ENCODE measurements at places on chromosomes 5 and 9.

GRCh38 chr9:135663451-135663770 is 302 bp downstream of the LCN9 start:
- DNase-seq = no peak

GRCh38 chr5:4661836-4662235 is 478.3 kb upstream of the ADAMTS16 start:
- no peak for DNase-seq

- no peak for DNase-seq
These were observed 33.3 kb downstream of the UBE2R2 start for GRCh38 chr9:33850267-33850629.

GRCh38 chr9:97415146-97415545 is 3.2 kb downstream of the TDRD7 start:
- DNase-seq = no peak

GRCh38 chr5:145511351-145511750 is 323.8 kb downstream of the PRELID2 start:
- no peak for DNase-seq

DNA sequence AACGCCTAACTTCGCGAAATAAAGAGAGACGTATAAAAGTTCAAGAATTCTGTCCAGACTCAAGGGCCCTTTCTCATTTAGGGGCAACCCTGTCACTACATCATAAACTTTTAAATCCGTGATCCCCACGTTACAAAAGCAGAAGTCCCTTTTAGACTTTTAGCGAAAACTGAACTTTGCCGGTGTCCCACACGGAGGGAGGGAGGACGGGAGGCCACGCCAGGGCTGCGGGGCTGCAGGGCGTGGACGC is 515 bp upstream of the F2R start:
- DNase-seq = no peak

DNA sequence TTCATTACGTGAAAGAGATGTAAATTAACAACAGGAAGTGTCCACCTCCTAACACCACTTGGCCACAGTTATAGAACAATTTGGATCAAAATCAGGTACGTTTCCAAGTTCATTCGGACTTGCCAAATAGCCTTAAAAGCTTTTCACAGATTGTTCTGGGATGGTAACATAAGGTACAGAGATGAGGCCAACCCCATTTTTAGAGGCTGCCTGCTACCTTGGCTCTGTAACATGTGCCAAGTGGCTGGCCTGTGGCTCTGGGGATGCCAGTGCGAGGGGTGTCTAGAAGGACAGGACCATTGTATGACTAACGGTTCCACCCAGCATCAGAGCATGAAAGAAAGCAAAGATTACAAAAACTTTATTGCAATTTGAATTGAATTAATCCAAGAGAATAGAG is 91.0 kb downstream of the LHFPL2 start:
- no peak for DNase-seq

- DNase-seq = no peak
These were observed 315.2 kb upstream of the DMAC1 start for GRCh38 chr9:8114826-8115225.

DNA sequence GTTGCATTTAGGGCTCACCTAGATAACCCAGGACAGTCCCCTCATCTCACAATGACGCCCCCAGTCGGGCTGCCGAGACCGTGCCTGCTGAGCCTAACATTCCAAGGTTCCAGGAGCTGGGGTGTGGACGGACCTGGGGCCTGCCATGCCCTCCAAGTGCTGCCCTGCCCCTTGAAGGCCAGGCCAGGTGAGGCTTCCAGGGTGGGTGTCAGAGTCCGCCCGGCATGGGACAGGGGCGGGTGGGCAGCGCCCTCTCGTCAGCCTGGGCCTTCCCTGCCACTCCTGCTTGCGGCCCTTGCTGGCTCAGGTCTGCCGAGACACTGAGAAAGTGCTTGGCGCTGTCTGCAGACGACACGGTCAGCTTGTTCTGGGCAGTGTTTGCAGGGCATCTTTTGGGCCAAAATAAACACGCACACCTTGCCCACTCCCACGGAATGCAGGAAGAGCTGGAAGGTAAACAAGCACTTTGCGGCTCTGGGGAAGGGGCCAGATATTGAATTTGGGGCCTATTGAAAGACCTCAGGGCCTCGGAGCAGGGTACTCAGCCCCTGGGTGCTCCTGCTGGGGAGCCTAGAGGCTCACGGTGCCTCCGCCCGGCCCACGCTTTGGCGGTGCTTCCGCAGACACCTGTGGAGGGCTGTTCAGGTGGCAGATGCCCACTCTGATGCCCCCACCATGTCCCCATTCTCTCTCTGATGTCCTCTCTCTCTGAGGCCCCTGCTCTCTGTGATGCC is 4.2 kb upstream of the SCGB3A1 start:
- no peak for DNase-seq

GRCh38 chr5:469752-470483 is 26.9 kb downstream of the EXOC3 start:
- DNase-seq = no peak

DNA sequence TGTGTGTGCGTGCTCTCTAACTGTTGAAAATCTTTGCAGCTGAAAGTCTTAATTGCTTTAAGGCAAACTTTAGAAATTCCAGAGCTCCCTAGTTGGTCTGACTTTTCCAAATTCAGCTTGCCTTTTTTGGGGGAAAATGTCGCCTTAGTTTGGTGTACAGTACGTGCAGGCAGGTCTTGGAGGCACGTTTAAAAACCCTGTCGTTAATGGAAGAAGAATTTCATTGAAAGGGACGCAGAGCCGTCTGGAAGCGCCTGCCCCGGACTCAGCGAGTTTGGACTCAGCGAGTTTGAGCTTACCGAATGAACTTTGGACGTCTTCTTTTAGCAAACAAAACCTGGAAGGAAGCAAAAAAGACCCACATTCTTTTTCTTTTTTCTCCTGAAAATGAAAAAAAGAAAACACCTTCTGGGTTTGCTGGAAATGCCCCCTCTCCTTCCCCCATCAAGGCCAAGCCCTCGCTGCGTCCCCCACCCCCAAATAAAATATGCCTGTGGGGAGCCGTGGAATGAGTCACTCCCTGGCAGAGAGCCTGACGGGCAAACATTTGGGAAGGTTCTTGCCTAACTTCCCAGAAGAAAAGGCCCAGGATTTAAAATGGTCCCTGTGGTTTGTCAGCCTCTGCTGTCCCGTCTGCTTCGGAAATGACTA is 1.5 kb downstream of the NEK6 start:
- DNase-seq = no peak

GRCh38 chr5:37836235-37836591 is 3.6 kb downstream of the GDNF start:
- no peak for DNase-seq

- no peak for DNase-seq
These were observed 149.6 kb downstream of the TTC39B start for GRCh38 chr9:15157381-15157780.

DNA sequence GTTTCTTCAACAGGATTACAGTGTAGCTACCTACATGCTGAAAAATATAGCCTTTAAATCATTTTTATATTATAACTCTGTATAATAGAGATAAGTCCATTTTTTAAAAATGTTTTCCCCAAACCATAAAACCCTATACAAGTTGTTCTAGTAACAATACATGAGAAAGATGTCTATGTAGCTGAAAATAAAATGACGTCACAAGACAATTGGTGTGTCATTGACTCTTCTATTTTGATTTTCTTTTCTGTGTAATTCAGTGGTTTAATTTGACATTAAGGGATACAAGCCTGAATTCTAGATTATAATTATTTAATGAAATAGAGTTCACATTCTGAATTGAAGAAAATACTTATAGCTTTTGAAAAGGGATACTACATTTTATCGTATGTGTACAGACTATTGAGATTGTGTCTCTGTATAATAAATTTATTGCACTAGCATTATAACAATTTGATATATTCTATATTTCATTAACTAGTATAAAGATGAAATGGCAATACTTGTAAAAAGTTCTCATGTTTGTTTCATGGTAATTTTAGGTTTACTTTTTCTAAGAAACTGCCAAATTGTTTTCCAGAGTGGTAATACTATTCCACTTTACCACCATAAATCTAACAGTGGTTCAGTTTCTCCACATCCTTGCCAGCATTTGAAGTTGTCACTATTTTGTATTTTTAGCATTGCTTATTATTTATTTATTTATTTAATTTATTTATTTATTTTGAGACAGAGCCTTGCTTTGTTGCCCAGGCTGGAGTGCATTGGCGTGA is 18.7 kb downstream of the ANXA1 start:
- no peak for DNase-seq

DNA sequence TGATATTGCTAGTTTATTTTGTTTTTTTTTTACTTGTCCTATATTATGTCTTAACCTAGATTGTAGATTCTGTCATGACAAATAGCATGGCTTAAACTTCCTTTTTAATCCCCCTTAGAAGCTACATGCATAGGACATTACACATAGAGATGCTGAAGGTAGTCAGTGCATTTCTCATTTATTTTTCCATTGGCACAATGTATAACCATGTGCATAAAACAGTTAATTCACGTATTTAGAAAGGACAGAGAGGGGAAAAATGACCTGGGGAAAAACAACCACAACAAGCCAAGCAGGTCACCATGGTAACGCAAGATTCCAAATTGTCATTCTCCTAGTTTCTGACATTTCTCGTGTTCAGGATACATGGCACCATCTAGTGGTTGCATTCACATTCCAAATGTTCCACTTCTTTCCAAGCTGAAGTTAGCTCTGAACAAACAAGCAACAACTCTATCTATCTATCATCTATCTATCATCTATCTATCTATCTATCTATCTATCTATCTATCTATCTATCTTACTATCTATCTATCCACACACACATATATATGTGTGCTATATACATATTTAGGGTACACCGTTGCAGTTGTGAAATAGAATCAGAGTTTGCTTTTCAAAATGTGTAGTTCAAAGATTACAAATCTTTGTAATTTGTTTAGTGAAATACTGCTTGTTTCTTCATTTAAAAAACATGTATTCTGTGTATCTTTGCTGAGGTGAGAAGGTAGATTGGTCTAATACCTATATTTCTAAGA is 487.2 kb upstream of the ST8SIA4 start:
- DNase-seq = no peak

GRCh38 chr5:15003511-15003920 is 131.9 kb upstream of the ANKH start:
- peak; percentile 9 for DNase-seq

DNA sequence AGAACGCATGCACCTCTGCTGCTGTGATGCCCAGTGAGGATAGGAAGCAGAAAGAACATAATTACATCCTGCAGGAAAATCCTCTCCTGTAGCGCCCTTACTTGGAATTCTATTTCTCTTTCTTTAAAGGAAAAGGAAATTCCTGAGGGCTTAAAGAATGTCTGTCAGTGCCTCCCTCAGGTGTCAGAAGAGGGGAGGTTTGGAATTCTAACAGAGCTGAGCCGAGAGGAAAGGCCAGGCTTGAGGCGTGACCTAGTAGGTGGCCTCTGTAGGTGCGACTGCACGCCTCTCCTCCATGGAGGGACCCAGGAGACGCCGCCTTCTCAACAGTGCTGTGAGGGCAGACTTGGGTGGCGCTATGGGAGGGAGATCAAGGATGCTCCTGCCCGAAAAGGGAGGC is 55.9 kb upstream of the ERCC6L2 start:
- DNase-seq = no peak

DNA sequence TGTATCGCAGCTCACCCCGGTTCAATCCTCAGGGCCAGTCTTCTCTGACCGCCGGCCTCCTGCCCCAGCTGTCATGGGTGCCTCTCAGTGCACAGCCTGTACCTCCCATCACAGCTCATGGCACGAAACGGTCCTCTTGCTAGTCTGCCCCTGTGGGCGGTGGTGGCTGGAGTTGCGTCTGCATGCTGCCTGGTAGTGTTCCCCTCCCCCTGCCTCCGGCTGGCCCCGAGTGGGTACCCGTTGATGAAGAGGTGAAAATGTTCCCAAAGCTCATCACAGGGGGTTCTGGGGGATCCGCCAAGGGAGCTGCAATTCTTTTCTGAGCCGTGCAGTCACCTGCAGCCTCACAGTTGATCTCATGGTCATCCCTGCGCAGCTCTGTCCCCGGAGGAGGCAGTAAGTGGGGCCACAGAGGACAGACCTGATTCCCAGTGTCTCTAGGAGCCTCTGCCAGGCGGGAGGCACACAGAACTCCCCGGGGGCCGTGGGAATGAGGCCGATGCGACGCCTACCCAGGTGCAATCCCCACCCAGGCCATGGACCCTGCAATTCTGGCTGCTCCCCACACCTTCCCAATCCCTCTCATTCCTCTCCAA is 34.7 kb upstream of the FIBCD1 start:
- no peak for DNase-seq
